Memory B cell (primary cell): ENCODE measurements at places on chromosomes 16 and 17.

- no peak for DNase-seq
These were observed 23.6 kb upstream of the RMI2 start for GRCh38 chr16:11321662-11322061.

GRCh38 chr17:79053251-79053925 is 21.2 kb upstream of the ENGASE start:
- DNase-seq = no peak

GRCh38 chr16:27511657-27512448 is 37.9 kb downstream of the GTF3C1 start:
- DNase-seq = no peak

GRCh38 chr16:85480727-85481101 is 132.4 kb upstream of the GSE1 start:
- no peak for DNase-seq

DNA sequence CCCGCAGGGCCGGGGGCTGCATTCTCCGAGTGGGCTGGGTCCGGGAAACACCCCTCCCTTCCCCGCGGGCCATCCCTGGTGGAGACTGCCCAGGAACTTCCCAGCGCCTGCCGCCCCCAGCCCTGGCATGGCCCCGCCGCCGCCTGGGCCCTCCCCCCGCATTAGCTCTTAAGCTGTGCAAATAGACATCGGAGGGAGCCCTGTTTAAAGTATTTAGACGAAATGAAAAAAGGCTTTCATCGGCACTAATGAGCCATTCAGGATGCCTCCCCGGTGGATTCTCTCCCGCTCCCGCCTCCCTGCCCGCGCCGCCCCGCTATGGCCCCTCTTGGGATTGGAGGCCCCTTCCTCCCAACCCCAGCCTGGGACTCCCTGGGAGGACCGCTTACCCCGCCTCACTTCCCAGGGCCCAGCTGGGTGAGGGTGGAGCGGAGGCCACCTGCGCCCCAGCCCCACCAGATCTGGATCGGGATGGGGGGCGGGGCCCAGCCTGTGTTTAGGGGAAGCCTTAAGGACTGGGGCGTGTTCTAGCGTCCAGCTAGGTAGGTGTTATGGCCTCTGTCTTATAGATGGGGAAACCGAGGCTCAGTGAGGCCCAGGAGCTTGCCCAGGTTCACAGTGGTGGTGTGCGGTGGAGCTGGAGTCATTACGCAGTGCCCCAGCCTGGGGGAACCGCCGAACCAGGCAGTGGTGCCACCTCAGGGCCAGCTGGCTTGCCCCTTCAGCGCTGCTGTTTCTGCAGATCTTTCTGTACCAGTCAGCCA is 19.7 kb downstream of the SEZ6 start:
- DNase-seq = no peak

DNA sequence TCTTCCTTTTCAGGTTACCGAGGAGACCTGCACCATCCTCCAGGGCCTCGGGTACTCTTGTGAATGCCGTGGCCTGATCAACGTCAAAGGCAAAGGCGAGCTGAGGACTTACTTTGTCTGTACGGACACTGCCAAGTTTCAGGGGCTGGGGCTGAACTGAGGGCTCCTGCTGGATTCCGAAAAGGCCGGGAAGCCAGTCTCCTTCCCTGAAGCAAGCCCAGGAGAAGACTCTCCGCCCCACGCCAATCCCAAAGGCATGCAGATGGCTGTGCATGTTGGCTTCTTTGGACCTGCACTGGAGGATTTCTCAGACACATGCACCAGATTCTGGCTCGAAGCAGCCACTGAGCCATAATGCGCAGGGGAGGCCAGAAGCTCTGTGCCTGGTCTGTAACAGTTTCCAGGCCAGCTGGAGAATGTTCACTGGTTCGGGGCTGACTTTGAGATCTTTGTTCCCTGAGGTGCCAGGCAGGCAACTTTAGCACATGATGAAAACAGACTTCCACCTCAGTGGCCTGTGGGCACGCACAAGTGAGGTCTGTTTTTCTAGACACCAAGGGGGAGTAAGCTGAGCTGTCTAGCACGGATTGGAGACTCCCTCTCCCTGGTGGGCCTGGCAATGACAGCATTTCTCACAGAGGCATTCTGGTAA is 49.1 kb downstream of the ADCY7 start:
- no peak for DNase-seq

DNA sequence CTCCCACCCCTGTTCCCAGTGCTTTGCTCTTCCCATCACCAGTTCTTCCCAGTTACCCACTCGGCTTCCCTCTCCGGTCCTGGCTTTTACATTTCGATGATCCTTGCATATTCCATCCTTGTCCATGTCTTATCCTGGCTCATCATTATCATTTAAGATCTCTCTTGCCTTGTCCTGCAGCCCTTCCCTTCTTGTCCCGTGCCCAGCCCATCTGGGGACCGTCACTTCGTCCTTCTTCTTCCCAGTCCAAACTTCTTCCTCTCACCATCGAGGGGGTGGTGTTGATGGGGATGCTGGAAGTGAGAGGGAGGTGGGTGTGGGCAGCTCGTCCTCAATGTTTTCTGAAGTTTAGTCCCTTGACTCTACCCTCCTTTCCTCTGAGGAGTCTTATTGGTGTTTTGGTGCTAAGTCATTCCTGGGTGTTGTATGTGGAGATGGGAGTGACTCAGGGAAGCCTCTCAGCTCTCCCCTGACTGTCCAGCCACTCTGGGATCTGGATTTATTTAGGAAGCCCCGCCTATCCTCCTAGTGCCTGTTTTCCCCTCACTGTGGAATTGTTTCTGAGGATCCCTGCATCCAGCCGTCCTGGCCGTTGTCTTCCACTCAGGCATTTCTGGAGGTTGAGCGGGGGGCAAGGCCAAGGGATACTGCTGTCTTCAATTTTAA is 975 bp downstream of the SNX29 start:
- no peak for DNase-seq

- DNase-seq = no peak
These were observed 1.9 kb upstream of the SLC5A2 start for GRCh38 chr16:31480851-31481536.

GRCh38 chr16:82004601-82005000 is 6.7 kb downstream of the SDR42E1 start:
- DNase-seq = no peak

- DNase-seq = no peak
These were observed 80.3 kb upstream of the PSMD7 start for GRCh38 chr16:74216319-74216718.
